ENCODE measurements at places on chromosomes 2 and 18.
A peak's percentile ranks its signal among the peaks of the same experiment; 100 is the strongest.

DNA sequence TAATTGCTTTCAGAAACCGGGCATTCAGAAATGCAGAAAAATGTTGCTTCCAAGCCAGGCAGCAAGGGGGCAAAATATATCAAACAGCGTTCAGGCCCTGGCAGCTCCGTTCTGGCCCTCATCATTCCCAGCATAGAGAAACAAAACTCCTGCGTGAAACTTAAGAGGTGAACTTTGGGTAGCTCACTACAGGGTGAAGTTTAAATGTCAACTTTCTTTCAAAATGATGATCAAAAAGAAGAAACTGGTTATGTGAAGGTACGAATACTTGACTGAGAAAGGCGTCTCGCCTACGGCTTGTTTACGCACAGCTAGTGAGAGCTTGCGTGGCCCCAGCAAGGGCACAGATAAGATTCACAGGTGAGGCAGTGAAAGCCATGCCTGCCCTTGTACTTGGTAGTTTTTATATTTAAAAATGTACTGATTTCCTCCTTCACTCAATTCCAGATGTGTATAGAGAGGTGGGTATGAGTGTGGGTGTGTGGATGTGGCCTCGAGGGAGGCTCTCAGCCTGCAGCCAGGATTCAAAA is 127.5 kb downstream of the NFATC1 start:
- peak; percentile 42 for DNase-seq

DNA sequence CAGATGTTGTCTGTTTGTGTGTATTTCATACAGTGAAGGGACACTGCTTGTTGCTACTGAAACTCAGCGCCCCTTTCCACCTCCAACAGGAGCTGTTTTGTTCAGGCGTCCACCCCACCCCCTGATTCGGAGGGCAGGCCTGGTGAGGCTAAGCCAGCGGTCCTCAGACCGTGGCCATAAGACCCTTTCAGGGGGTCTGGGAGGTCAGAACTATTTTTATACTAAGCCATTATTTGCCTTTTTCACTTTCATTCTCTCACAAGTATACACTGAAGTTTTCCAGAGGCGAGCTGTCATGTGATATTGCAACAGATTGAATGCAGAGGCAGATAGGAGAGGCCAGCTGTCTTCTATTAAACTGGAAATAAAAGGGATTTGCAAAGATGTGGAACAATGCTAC is 39.7 kb upstream of the IGFBP5 start:
- no peak for DNase-seq

- DNase-seq: no peak
Observed at GRCh38 chr2:98127229-98127989, 40.4 kb downstream of the VWA3B start.

GRCh38 chr2:197200051-197200761 is 110.4 kb downstream of the ANKRD44 start:
- DNase-seq: no peak

All from T-helper 9 cell (primary cell).